Activated CD8-positive, alpha-beta memory T cell treated with anti-CD3 and anti-CD28 coated beads for 4 hours (primary cell): ENCODE measurements at places on chromosomes 7 and 10.

DNA sequence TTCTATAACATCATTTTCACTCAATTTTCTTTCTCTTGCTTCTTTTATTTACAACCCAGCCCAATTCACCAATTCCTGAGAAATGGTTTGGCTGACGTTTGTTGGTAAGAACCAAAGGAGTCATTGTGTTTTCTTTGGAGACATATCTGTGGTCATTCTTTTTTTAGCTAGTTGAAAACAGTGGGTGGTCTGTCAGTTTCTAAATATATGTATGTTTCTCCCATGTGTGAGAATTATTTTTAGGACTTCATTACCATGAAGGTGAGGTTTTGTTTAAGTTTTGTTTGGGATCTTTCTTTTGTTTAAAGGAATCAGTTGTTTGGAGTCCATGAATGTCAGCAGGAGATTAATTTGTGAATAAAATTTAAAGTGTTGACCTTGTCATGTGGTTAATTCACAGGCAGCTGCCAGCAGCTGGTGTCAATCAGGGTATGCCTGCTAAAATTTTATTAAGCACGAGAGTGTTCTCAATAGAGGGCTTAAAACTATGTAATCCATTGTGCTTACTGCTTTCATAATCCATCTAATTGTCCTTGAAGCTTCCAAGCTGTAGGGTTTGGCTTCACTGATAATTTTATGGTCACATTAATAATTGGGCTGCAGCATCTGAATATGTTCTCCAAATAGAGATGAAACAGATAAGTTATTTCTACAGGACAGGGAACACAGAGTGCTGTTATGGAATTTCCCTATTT lies 38.7 kb downstream of the INSYN2A start:
- DNase-seq = no peak

- no peak for DNase-seq
Measured at GRCh38 chr7:138237995-138238394, 161.7 kb downstream of the AKR1D1 start.

- no peak for DNase-seq
Measured at GRCh38 chr7:137801491-137801890, 45.3 kb downstream of the DGKI start.

DNA sequence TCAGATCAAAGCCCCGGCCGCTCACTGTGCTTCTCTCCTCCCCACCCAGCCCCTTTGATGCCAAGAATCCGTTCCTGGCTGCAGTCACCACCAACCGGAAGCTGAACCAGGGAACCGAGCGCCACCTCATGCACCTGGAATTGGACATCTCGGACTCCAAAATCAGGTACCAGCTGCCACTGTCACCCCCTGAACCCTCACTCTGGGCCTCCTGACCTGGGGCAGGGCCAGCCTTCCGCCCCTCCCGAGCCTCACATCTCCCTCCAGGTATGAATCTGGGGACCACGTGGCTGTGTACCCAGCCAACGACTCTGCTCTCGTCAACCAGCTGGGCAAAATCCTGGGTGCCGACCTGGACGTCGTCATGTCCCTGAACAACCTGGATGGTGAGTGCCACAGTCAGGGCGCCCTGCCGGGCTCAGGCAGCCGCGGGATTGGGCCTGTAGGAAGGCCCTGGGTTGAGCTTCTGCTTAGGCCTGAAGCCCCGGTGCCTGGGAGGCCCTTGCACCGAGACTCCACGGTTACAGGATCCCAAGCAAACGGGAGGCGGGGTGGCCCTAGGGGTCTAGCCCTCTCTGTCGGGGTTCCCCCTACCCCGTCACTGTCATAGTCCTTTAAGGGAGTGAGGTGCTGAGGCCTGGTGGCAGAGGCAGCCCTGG lies 10.8 kb downstream of the TMEM120A start:
- DNase-seq = no peak

DNA sequence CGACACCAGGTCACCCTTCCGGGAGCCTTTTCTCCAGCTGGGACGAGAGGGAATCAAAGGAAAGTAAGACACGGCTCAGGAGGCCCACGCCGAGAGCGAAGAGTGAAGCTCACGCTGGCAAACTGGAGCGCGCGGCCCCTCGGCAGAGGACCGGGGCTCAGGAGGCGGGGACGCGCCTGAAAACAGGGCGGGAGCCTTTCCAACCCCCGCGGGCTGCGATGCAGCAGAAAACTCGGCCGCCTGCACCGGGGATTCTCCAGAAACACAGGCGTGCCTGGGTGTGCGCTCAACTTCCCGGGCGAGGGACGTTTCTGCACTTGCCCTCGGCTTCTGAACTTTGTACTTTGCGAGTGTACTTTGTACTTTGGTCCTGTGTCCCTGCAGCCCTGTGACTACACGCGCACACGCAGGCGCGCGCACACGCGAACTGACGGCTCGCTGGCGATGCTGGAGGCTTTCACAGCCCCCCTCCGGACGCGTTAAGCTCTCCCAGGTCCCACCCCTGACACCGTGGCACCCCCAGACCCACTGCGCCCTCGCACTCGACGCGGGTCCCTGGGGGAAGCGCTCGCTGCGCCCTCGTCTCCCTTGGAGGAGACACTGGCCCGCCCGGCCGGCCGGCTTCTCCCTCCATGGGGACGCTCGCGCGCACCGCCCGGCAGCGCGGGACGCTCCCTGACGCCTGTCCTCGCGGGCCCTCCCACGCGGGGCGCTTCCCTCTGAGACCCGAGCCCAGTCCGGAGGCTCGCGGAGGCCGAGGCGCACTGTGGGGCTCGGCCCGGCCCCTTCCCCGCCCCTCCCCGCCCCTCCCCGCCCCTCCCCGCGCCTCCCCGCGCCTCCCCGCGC lies 588 bp upstream of the PAOX start:
- DNase-seq = no peak

DNA sequence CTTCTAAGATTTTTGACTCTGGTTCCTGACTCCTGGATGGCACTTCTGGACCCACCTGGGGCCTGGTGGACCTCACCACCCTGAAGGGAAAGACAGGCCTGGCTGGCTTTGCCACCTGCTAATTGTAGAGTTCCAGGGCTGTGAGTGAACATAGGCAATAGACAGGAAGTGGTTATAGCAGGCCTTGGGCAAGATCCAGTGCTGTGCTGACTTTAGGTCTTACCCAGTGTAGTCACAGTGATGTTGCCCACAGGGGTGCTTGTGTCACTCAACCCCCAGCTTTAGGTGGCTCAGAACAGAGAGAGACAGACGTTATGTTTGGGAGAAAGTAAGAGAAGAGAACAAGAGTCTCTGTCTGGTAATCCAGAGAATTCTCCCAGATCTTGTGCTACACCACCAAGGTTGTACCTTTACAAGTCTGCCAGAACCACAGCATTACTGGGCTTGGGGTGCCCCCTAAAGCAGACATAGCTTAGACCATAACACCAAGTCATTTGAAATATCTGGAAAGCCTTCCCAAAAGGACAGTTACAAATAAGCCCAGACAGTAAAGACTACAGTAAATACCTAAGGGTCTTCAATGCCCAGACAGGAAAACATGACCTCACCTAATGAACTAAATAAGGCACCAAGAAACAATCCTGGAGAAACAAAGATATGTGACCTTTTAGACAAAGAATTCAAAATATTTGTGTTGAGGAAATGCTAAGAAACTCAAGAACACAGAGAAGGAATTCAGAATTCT lies 303.4 kb downstream of the PCLO start:
- no peak for DNase-seq

DNA sequence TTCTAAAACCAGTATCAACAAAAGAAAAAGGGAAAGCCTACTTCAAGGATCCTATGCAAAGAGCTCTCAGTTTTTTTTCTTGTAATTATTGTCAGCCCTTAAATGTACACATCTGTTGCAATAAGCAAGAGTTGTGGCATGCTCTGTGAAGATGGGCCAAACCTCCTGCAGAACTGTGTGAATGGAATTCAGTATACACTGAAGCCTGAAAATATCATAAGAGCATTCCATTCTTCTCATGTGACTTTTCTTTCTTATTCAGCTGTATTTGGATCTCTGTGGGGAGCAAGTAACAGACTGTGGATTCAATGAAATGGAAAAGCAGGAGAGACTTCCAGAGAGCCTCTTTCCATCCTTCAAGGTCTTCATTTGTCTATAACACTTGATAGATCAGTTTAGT lies 130.7 kb downstream of the SAMD9 start:
- DNase-seq = no peak

GRCh38 chr7:132140341-132140740 lies 435.9 kb downstream of the PLXNA4 start:
- DNase-seq = no peak

- DNase-seq = no peak
Measured at GRCh38 chr7:18257711-18258110, 230.1 kb upstream of the PRPS1L1 start.

DNA sequence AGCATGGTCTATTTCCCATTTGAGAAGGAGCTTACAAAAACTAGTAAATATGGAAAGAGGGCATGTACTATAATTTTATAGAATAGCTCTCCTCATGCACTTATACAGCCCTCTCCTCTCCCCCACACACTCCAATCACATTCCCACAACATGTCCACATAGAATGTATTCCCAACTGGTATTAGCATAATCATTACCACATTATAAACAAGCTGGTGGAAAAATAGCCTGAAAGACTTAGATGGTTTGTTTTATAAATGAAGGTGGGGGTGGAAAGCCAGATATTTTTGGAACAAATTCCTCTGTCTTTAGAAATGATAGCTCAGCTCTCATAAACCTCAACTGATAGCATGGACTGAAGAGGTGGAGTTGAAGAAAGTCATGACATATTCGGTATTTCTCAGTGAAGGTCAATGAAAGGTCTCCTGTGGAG lies 410.1 kb downstream of the SUGCT start:
- no peak for DNase-seq

GRCh38 chr10:51804866-51805265 lies 105.5 kb upstream of the CSTF2T start:
- no peak for DNase-seq

- DNase-seq = no peak
Measured at GRCh38 chr7:91690541-91691070, 189.9 kb downstream of the MTERF1 start.

DNA sequence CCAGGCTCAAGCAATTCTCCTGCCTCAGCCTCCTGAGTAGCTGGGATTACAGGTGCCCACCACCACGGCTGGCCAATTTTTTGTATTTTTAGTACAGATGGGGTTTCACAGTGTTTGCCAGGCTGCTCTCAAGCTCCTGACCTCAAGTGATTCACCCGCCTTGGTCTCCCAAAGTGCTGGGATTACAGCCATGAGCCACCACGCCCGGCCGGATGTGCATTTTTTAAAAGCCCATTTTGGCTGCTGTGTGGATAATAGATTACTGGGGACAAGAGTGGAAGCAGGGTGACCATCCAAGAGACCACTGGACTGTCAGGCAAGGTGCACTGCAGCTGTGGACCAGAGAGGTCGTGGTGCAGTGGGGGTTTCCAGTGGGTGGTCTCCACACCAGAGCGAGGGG lies 21.4 kb downstream of the HKDC1 start:
- no peak for DNase-seq

GRCh38 chr7:18573410-18574234 lies 78.1 kb downstream of the HDAC9 start:
- DNase-seq = no peak

GRCh38 chr10:93746844-93747284 lies 10.9 kb upstream of the LGI1 start:
- no peak for DNase-seq

DNA sequence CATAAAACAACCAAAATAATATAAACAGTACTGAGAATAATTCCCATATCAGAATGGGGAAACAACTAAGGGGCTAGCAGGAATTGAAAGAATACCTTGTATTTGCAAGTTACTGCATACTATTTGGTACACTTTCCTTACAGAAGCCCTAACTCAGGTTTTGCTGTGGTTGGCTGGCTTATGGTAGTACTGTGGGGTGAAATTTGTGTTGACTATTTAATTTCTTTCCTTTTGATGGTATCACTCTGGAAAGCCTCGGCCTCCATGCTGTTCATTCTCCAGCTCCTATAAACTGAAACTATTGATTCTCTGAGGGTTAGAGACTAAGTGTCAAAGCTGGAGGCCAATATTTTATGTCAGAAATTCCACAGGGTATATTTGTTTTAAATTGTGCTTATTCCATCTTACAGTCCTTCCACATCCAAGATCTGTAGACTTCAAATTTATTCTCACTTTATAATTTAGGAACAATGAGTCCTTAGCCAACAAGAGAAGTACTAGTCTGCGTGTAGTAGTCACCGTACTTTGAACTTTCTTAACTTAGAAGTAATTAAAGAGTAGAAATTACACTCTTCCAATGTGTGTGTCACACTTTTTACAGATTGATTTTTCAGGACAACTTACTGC lies 13.4 kb downstream of the SKIDA1 start:
- no peak for DNase-seq

GRCh38 chr7:106312906-106313305 lies 28.1 kb upstream of the NAMPT start:
- no peak for DNase-seq

GRCh38 chr7:112869111-112869774 lies 79.0 kb upstream of the TMEM168 start:
- DNase-seq = peak; percentile 3

GRCh38 chr10:67492317-67493019 lies 203.5 kb downstream of the CTNNA3 start:
- DNase-seq = no peak

DNA sequence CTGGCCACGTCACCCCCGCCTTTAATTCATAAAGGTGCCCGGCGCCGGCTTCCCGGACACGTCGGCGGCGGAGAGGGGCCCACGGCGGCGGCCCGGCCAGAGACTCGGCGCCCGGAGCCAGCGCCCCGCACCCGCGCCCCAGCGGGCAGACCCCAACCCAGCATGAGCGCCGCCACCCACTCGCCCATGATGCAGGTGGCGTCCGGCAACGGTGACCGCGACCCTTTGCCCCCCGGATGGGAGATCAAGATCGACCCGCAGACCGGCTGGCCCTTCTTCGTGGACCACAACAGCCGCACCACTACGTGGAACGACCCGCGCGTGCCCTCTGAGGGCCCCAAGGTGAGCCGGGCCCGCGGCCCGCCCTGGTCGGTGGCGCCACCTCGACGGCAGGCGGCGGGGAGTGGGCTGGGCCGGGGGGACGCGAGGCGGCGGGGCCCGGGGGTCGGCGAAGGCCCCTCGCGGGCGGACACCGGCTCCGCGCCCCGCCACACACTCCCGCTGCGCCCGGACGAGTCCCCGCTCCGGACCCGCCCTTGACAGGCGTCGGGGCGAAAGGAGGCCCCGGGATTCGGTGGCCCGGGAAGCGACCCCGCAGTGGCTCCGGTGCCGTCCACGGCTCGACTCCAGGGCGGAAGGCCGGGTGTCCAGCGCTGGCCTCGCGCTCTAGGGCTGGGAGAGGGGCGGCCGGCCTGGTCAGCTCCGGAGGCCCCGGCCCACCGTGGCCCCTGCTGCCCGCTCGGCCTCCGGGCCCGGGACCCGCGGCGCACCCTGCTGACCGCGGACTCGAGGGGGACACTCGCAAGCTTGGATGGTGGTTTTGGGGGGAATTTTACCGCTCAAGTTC lies 557 bp downstream of the BAG3 start:
- no peak for DNase-seq

GRCh38 chr10:30878920-30879319 lies 152.7 kb downstream of the ZNF438 start:
- DNase-seq = no peak

DNA sequence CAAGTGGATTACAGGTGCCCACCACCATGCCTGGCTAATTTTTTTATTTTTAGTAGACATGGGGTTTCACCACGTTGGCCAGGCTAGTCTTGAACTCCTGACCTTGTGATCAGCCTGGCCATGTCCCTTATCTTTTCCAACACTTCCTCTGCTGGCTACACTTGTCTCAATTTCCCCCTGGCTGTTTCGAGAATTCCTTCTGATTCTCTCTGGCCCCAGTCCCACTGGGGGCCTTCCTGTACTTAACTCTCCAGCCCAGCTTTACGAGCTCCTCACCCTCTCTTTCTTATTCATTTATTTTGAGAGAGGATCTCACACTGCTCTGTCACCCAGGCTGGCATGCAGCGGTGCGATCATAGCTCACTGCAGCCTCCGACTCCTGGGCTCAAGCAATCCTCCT lies 8.5 kb downstream of the EPHB4 start:
- no peak for DNase-seq

GRCh38 chr10:5569568-5569967 lies 44.8 kb downstream of the CALML3 start:
- DNase-seq = no peak
